ENCODE measurements at places on chromosomes 7 and 10.

DNA sequence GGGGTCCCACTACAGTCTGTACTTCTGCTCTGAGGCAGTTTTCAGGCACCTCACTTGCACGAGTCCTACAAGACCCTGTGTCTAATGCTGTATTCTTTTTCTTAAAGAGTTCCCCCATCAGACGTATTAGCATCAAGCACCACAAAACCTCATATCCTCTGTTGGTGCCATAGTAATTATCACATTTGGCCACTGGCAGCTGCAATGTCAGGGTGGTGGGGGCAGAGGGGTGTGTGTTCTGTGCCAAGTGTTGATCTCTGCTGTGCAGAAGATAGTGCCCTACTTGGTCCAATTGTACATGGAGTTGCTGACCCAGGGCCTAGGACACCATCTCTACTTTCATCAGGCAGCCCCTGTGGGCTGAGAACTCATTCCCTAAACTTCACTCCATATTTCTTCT lies 20.0 kb upstream of the JAZF1 start:
- DNase-seq: no peak

GRCh38 chr10:70776455-70777005 lies 8.6 kb downstream of the TBATA start:
- no peak for DNase-seq

GRCh38 chr10:73576178-73576889 lies 14.8 kb downstream of the USP54 start:
- DNase-seq: peak; percentile 79

GRCh38 chr10:70777063-70777875 lies 7.9 kb downstream of the TBATA start:
- no peak for DNase-seq

DNA sequence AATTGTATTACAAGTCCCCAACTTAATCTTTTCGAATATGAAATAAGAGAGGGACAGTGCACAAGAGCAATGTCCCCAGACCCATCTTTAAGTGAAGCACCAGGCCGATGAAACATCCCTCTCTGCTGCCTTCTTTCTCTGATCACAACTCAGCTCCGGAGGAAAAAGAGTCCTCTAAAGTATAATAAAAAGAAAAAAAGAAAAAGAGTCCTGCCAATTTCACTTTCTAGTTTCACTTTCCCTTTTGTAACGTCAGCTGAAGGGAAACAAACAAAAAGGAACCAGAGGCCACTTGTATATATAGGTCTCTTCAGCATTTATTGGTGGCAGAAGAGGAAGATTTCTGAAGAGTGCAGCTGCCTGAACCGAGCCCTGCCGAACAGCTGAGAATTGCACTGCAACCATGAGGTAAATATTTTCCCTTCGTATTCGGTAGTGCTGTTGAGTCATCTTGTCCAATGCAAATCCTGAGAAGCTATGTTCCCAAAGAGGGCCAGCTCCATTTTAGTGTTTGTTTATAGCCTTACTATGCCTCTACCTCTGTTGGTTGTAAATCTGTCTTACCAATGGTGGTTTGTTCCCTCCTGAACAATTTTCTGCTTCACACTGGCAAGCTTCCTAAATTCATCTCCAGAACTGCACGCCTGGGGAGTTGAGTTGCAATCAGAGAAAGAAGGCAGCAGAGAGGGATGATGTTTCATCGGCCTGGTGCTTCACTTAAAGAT lies at the start of gene IFIT2:
Gene IFIT2, plus strand, starts transcription at position 326 of the 725 bp plus-strand sequence. Its CDS starts 78 bp downstream, at position 404.
- peak; percentile 81 for DNase-seq

- DNase-seq: no peak
Observed at GRCh38 chr7:94452239-94452638, 57.4 kb upstream of the CASD1 start.

DNA sequence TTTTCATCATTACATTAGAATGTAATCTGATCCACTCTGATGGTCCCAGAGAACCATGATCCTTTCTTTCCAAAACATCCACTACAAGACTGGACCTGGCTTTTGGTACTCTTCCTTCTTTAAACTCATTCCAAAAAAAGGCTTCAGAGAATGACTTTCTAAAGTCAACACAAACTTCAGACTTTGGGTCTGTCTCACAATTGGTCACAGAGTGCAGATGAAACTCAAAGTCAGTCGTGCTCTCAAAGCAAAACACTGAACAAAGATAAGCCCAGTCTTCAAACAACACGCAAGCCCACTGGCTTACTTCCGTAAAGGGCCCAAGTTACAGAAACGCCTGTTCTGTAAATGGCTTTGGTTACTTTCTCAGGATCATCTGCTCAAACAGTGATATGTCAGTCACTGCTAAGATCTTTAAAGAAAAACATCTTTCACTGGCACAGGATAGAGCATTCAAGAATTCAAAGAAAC lies 250.9 kb upstream of the MKLN1 start:
- DNase-seq: peak; percentile 31

DNA sequence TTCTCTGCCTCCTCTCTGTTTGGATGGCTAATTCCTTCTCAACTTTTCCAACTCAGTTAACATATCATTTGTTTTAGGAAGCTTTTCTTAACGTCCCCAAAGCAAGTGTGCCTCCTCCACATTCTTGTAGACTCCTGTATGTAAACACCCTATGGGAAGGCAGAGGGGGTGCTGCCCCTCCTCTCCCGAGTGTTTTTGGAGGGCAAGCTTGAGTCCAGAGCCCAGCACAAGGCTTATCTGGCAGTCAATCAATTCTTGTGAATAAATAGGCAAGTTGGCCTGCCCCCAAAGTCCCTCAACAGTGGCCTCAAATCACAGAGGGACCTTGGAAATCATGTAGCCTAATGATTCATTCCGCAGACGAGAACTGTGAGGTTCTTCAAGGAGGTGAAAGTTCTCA lies 305.6 kb downstream of the RPS24 start:
- DNase-seq: no peak

DNA sequence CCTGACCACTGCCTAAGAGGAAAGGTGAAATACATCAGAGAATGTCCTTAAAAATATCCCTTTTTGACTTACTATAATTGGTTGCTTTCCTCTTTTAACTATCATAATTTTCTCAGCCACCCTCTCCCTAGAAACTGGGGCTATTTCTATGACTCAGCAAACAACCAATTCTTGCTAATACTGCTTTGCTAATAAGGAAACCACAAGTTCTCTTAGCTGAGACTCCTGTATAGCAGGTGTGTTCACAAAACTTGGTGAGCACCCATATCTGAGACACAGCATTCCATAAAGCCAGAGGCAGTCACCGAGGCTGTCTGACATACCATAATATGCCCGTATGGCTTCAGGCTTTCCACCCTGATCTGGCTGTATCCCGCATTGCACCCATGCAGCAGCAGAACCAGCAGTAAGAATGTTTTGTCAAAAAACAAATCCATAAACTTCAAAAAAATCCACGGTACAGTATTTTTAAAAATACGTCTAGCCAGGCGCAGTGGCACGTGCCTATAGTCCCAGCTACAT lies 191.7 kb upstream of the C7orf33 start:
- no peak for DNase-seq

DNA sequence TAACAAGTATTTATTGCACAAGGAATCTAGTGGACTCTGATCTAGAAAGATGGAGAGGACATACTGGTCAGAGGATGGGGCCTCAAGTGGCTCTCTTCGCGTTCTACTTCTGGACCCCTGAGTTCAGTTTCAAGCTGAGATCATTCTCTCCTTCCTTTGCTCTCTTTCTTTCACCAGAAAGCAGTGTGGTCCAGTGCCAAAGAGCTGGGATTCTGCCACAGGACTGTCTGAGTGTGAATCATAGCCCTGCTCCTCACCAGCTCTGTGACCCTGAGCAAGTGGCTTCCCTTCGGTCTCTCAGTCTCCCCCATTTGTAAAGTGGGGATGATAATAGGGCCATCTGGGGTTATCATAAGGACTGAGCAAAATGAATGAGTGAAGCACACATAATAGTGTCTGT lies 715.2 kb downstream of the SUGCT start:
- peak; percentile 58 for DNase-seq

GRCh38 chr7:46028246-46028645 lies 107.2 kb upstream of the IGFBP3 start:
- DNase-seq: no peak

DNA sequence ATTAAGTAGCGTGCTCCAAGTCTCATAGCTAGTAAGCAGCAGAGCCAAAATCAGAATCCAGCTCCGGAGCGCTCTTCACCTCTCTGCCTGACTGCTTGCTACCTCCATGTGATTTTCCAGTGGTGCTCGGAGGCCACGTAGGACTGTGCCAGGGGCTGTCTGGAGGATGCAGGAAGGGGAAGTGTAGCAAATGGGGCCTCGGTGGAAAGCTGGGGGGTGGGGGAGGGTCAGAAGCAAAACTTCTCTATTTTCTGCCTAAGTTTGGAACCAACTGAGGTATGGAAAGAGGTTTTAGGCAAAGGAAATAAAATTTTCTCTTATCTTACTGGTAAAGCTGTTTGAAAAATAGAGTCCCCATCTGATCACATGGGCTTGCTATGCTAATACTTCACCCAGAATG lies 108.7 kb downstream of the TBXAS1 start:
- DNase-seq: no peak

DNA sequence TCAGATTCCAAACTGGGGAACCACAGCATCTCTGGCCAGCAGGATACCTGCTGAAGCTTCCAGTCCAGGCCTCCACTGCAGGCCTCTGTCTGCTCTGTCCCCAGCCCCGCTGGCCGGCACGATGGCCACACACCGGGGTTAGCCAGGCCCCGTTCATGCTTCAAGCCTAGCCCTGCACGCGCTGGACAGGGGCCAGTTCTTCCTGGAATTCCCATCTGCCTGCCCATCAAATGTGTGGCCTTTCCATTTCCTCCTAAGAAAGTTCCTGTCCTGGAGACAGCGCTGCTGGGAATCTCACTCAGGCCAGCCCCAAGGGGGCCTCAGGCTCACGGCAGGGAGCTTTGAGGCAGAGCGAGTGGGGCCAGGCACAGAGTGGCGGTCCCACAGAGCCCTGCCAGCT lies 18.0 kb downstream of the SH2B2 start:
- DNase-seq: peak; percentile 29

DNA sequence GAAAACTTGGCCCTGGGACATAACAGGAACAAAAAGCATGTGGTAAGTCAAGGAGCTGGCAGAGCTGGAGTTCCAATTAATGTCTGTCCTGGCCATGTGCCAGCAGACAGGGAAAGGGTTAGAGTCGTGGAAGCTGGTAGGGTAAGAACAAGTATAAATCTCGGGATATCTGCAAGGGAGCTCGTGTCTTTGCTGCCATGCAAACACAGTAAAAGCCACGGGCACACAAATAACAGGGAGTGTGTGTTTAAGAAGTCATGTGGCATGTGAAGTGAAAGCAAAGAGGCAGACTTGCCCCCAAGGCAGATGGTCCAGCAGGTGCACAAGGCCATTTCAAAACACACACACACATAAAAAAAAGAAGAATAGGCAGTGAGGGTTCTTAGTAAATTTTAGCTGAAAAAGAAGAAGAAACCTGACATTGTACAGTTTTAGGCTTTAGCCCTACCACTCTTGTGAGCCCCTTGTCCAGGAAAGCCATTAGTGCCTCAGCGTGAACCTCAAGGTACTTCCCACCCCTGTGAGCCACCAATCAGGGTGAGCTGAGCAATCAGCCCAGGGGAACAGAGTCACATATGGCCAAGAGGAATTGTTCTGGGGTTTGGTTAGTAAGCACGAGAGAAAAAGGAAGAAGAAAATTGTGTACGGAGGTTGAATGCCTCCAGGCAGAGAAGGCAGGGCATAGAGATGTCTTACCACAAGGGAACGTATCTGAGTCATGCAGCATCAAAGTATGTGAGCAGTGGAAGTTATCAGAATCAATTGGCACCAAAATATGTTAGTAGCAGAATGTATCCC lies 32.8 kb upstream of the ARHGAP12 start:
- DNase-seq: peak; percentile 72

- DNase-seq: peak; percentile 15
Observed at GRCh38 chr10:23191764-23192711, at the start of gene PTF1A. PTF1A (plus strand) TSS chr10:23192312; CDS start chr10:23192531, 219 bp downstream.

DNA sequence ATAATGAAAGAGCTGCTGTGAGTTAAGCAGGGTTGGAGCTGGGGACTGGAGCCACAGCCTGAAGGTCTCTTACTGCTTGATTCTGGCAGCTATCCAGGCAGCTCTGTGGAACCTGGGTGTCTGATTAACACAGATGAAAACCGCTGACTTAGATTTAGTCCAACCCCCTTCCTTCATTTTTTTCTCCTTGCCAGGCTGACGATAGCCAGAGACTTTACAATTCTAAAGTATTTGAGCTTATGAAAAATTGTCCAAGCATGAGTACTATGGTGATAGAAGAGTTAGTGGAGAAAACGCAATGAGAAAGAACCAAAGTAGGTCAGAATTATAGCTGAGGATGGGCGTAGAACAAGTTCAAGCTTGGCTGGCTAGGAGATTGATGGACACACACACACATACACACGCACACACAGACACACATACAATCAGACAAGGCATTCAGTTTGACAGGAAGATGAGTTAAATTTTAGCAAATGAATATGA lies 13.5 kb upstream of the GPR85 start:
- peak; percentile 71 for DNase-seq

GRCh38 chr10:82778908-82779307 lies 903.9 kb downstream of the NRG3 start:
- no peak for DNase-seq

DNA sequence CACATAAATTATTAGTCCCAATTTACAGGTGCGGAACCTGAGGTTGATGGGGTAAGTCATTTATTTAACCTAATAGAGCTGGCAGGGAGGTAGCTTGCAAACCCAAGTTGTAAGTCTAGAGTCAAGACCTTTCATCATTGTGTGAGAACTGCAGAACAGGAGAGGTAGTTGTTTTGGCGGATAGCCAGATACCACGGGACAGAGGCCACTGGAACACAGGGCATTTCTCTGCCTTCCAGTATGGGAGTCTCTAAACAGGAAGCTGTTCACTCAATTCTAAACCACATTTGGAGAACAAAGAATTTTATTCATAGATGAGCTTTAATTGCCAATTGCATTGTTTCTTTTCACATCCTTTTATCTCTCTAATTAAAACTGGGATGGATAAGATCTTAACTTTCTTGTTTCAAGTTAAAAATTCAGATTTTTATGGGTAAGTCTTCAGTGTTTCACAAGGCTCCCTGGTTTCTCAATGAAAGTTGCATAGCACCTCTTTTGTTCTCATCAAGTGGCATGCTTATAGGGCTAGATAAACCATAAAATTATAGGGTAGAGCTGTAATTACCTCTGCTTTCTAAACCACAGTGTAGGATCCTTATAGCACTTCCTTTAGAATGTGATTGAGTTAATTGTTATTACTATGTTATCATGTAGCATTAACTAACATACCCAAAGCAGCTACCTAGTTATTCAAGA lies 489.0 kb downstream of the GATA3 start:
- peak; percentile 3 for DNase-seq

DNA sequence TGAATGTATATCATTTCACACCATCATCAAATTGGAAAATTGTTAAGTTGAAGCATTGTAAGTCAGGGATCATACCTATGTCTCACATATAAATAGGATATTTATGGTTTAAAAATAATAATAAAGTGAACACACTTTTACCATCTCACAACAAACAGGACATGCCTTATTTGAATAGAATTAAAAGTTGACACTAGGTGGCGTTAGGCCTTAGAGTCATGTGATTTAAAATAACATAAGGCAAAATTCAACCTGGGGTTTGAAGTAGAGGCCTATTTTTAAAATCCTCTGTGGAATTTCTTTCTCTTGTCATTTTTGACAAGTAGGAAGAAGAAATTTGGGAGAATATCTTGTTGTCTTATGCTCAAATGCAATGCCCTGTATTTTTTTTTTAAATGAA lies 184.7 kb upstream of the PCDH15 start:
- peak; percentile 8 for DNase-seq
